ENCODE measurements at places on chromosomes 6 and 20.

DNA sequence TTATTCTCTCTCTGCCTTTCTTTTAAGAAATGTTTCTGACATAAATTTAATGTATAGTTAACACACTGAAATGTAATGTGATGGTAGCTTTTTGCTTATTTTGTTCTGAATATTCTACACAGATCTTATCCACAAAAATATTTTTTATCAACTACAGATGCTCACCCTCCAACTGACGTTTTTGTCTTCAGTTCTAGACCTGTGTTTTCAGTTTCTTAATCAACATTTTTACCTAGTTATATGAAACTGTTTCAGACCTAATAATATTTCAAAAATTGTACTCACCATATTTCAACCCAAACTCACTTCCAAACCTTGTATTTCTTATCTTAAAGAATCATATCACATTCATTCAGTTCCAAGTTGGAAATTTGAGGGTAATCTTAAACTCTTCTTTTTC is 452.8 kb downstream of the RFPL4B start:
- DNase-seq, result no peak

DNA sequence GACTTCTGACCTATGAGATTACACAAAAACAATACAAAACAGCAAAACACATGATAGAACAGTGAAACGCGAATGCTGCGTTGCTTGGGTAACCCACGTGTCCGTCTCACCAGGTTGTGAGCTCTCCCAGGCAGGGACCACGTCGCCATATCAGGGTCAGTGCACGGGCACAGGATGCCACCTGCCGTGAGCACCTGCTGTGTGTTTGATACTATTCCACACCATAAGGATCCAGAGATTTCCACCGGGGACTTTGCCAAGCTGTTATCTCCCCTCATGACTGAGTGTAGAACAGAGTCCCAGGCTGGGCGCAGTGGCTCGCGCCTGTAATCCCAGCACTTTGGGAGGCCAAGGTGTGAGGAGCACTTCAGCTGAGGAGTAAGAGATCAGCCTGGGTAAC is 288.0 kb downstream of the BMP7 start:
- no peak for DNase-seq

DNA sequence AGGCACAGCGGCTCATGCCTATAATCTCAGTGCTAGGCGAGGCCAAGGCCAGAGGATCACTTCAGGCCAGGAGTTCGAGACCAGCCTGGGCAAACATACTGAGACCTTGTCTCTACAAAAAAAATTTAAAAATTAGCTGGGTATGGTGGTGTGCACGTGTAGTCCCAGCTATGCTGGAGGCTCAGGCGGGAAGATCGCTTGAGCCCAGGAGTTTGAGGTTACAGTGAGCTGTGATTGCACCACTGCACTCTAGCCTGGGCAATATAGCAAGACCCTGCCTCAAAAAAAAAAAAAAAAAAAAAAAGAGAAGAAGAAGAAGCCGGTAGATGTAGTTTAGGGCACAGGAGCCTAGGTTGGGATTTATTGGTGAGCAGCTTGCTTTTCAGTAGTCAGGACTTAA is 20.7 kb downstream of the MTHFD1L start:
- no peak for DNase-seq

- no peak for DNase-seq
These were observed 163.8 kb downstream of the HIVEP2 start for GRCh38 chr6:142781129-142781528.

All from activated naive CD8-positive, alpha-beta T cell treated with anti-CD3 and anti-CD28 coated beads, Interleukin-2, amount 50 U/mL, for 16 hours (primary cell).